ENCODE measurements at places on chromosomes 7 and 10.
A peak's percentile ranks its signal among the peaks of the same experiment; 100 is the strongest.

DNA sequence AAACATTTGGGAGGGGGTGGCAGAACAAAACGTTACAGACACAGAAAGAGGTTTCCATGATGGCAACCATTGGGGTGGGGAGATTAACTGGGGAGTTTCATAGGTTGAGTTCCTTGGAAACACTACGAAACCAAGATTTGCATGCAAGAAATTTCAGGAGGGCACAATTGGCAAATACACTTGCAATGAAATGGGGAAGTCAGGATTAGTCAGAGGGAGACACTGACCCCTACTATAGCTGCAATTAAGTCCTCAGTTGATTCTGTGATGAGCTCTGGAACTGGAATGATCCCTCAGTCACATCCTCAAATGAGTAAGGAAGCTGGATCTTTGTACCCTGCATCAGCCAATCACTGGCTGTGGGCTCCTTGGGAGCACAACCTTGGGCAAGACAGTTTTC lies 22.1 kb downstream of the CPEB3 start:
- DNase-seq = no peak

- no peak for DNase-seq
Measured at GRCh38 chr10:130231251-130231741, 95.1 kb downstream of the GLRX3 start.

DNA sequence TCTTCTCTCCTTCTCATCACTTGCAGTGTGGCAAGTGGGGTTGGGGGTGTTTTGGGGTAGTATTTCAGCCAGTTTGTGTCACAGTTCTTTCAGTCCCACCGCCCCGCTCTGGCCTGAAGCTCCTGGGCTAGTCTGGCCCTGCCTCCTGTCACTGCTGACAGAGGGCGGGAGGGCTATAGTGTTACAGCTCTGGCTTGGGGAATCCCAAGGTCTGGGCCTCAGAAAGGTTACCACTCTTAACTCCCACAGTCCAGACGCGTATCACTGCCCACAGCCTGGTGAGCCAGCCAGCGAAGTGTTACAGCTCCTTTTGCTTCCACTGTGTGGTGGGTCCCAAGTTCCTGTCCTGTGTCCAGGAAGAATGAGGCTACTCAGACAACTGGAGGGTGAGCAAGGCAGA lies 56.0 kb downstream of the ZNF777 start:
- DNase-seq = no peak

DNA sequence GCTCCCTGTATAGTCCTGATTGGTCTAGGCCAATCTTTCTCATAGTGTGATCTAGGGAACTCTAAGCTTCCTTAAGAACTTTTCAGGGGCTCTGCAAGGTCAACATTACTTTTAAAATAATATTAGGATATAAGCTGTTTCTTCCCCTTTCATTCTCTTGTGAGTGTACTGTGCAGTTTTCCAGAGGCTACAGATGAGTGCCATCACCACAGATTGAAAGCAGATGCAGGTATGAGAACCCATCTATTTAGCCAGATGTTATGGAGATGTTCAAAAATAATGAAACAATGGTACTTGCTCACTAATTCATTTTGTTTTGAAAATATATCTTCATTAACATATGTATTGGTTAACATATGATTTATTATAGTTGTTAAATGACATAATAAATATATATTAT lies 169.2 kb upstream of the SEMA3A start:
- no peak for DNase-seq

GRCh38 chr10:96358851-96359540 lies at the start of gene OPALIN:
Gene OPALIN, minus strand, starts transcription at chr10:96359002. Its CDS starts 106 bp downstream, at chr10:96358896.
- DNase-seq = peak; percentile 63

DNA sequence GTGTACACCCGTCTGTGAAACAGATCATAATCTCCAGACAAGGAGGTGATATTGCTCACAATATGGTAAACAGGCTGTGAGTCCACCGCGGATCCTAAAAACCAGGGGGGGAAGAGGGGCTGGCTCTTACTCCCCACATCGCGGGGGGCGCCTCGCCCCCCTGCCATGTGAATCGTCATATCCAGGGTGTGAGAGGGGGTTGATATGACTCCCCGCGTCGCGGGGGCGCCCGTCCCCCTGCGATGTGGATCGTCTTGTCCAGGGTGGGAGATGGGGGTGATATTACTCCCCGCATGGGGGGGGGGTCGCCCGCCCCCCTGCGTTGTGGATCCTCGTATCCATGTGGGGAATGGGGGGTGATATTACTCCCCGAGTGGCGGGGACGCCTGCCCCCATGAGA lies 30.9 kb downstream of the OCM2 start:
- no peak for DNase-seq

GRCh38 chr10:18310761-18311160 lies 170.5 kb downstream of the CACNB2 start:
- no peak for DNase-seq

DNA sequence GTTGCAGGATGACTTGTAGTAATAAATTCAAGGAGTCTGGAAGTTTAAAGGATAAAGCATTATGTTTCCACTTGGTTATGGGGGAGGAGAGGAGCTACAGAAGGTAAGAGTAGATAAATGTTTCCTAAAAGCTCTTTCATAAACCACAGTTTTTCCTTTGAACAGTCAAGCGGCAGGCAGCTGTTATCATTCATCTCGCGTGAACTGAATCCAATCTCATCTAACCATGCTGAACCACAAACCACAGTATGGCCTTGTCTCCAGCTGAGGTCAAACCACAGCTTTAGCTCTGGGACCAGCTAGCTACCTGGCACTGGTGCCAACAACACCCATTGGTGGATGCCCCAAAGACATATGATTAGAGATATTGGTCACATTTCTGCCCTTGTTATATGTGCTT lies 63.3 kb downstream of the NOC3L start:
- DNase-seq = no peak

DNA sequence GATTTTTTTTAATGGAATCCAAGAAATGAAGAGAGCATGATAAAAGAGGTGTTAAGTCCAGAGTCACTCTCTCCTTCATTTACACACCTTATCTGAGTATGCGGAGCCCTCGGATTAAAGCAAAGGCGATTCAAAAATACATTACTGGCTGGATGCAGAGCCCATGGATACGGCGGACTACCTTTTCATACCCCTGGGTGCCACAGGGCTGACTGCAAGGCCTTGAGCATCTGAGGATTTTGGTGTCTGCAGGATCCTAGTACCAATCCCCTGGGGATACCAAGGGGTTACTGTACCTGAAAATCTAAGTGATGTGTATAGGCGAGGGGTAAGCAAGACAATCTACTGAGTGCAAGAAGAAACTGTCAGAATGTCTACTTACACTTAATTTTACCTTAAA lies 20.5 kb downstream of the PIP4K2A start:
- DNase-seq = no peak

DNA sequence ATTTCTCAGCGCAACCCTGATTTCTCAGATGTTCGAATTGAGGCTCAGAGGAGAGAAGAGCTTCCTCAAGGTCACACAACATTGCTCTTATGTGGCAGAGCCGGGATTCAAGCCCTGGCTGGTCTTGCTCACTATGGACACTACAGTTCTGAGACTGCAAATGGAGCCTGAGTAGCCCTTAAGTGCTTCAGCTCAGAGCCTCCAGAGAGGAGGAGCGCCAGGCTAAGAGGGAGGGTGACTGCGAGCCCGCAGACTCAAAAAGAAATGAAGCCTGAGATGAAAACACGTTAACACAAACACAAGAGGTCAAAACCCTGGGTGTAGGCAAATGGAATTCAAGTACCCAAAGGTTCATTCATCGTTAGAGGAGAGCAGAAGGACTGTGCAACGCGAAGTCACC lies 13.9 kb downstream of the ARHGAP22 start:
- DNase-seq = no peak

- no peak for DNase-seq
Measured at GRCh38 chr7:80307227-80307856, 172.7 kb downstream of the GNAI1 start.

- DNase-seq = no peak
Measured at GRCh38 chr7:31066516-31067130, 14.5 kb downstream of the ADCYAP1R1 start.

DNA sequence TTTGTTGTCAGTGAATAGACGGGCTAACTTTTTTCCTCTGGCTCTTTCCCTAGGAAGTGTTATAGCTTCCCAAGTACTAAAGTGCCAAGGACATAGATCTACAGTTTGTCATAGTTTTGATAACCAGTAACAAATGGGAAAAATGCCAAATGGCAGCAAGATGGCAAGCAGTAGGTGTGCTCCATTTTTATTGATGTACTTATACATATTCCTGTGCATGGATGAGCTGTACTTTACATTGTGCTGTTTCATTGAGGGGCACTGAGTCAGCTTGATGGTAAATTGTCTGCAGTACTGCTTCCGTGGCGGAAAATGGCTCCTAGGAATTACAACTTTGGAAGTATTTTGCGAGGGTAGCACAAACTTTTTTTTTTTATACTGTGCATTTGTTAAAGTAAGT lies 7.1 kb downstream of the ADAM22 start:
- DNase-seq = no peak

DNA sequence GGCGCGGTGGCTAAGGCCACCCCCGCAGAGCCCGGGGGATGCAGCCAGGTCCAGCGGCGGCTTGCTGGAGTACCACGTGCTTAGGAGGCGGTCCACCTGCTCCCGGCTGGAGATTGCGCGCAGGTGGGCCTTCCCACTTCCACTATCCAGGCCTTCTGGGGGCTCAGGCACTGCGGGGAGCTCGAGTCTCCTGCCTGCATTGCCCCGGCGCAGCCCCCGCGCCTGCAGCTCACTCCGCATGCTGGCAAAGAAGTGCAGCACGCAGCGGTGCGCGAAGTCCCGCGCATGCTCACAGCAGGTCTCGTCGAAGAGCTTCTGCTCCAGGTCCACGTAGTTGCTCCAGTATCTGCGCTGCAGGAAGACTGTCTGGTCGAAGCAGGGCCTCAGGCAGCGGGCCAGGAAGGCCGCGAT lies 5.8 kb downstream of the CALHM3 start:
- DNase-seq = no peak

GRCh38 chr7:112361154-112361553 lies 89.1 kb upstream of the IFRD1 start:
- no peak for DNase-seq

DNA sequence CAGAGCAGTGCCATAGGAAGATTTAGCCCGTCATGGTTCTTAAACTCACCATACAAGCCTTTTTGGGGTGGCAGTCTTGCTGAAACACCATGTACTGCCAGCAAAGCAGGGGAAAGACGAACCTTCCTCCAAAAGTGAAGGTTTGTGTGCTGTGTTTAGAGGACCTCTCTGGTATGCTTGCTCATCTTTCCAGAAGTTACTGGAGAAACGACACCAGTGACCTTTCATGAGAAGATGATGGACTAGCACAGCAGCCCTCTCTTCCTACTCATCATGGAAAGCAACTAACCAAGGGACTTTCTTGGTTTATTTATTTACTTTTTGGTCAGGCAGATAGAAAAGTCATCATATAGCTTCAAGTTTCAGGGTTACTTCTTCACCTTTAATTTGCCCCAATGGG lies 247.4 kb downstream of the PTEN start:
- no peak for DNase-seq

DNA sequence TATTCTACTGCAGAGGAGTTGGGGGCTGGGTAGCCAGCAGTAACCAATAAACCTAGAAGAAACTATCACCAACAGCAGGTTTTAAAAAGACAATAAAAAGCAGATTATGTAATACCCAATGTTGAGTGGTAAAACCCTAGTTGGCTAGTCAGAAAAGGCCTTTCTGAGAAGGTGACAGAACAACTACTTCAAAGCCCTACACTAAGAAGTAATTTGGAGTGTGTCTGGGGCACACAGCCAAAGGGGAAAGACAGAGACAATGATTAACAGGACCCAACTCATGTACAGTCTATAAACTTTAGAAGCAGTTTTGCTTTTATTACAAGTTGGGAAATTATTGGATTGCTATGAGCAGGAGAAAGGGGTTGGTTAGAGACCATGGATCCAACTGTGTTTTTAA lies 77.2 kb upstream of the TMEM106B start:
- DNase-seq = no peak

- no peak for DNase-seq
Measured at GRCh38 chr10:101065481-101066145, 3.8 kb downstream of the KAZALD1 start.

DNA sequence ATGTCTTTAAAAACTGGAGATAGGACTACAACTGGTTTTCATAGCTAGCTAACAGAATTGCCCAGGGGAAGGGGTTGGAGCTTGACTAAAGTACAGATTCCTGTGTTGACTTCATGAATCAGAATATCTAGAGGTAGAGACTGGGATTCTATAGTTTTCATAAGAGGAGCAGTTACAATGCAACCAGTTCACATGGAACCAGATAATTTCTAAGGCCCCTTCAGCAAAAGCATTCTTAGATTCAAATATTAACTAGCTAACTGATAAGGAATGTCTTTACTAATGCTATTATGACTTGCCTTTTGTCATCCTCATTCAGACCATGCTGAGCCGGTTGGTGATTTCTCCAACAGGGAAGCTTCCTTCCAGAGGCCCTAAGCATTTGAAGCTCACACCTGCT lies 5.7 kb downstream of the WEE2 start:
- DNase-seq = no peak

GRCh38 chr7:26227987-26228386 lies 26.4 kb downstream of the CBX3 start:
- DNase-seq = no peak

GRCh38 chr10:13143766-13144165 lies 17.6 kb upstream of the MCM10 start:
- DNase-seq = no peak

GRCh38 chr7:106717955-106718871 lies 57.3 kb upstream of the CCDC71L start:
- no peak for DNase-seq

- DNase-seq = no peak
Measured at GRCh38 chr7:143288836-143289235, 685 bp downstream of the CASP2 start.

DNA sequence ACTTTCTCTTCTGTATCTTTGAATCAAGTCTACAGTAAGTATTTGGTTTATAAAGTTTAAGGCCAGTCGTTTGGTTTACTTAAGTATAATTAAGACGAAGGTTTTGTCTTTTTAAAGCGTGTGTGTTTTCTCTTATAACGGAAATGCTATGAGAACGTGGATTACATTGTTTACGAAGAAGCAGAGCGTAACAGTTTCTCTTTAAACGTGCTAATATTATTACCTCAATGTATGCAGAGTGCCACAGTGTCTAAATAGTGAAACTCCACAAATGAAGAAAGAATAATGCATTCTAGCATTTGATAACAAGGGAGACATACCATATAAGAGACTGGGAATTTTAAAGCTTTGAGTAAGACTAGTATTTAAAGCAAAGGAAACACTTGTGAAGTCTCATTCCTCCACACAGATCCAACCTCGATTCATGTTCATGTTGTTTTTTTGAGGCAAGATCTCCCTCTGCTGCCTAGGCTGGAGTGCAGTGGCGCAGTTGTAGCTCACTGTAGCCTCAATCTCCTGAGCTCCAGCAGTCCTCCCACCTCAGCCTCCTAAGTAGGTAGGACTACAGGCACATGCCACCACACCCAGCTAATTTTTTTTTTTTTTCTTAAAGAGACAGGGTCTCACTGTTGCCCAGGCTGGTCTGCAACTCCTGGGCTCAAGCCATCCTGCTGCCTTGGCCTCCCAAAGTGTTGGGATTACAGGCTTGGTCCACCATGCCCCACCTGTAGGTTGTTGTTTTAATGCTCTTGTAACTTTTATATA lies 75.1 kb downstream of the ANKRD61 start:
- no peak for DNase-seq

All from hypothalamus (tissue), 51 donors.